ENCODE measurements at places on chromosomes 3 and 15.

DNA sequence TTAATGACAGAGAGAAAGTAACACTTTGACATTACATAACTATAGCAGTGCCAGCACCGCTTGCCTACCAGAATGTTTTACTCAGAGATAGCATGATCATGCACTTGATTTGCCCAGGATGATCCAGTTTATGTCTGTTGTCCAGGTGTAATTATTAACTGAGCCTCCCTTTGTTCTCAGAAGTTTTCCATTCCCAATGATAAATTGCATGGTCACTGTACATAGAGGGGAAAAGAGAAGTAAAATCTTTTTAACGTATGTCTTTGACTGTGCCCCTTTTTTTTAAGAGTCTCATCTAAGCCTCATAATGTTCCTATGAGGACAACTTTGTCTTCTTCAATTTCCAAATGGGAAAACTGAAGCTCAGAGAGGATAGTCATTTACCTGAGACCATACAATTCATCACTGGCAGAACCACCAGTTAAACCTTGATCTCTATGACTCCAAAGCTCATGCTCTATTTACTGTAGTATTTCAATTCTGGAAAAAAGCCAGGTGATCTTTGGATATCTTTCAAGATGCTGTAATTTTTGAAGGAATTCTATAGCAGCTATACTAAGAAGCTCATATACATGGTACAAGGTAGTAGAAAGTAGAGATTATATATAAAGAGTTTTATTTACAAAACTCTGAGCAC, 25.1 kb downstream of the C3orf85 start:
- DNase-seq, result peak; percentile 87

DNA sequence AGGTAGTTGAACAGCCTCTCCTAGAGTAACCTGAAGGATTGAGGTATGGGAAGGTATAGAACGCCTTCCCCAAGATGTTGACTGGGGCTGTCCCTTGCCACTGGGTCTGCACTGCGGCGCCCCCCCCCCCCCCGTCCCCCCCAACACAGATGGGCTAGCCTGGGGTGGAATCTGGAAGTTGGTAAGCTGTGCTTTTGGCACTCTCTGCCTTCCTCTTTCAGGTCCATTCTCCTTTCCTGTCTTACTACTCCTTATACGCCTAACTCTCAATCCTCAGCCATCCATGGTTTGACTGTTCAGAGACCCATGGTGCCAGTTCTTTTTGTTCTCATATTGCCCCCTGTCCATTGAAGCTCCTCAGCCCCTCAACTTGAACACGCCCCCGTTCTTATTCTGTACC, 42.8 kb downstream of the MAP2K1 start:
- no peak for DNase-seq

GRCh38 chr3:11350374-11350773, 78.2 kb downstream of the ATG7 start:
- no peak for DNase-seq

DNA sequence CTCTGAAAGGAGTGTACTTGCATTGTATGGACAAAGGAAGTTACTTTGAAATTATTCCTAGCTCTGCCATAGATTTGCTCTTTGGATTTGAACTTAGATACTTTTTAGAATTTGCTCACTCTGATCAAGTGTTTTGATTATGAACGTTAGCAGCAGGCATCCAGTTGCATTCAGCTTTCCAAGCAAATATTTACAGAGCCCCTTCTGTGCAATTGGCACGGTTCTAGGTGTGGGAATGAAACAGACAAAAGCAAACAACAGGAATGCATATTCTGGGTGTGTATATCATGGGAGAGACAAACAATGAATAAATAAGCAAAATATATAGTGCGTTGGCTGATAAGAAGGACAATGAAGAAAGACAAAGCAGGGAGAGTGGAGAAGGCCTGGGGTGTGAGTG, 125.5 kb upstream of the ADAMTS9 start:
- DNase-seq, result no peak

- DNase-seq, result no peak
Observed at GRCh38 chr3:196216089-196216564, at the start of gene SLC51A. Gene SLC51A, plus strand, starts transcription at chr3:196216534. Its CDS starts 179 bp downstream, at chr3:196216713.

DNA sequence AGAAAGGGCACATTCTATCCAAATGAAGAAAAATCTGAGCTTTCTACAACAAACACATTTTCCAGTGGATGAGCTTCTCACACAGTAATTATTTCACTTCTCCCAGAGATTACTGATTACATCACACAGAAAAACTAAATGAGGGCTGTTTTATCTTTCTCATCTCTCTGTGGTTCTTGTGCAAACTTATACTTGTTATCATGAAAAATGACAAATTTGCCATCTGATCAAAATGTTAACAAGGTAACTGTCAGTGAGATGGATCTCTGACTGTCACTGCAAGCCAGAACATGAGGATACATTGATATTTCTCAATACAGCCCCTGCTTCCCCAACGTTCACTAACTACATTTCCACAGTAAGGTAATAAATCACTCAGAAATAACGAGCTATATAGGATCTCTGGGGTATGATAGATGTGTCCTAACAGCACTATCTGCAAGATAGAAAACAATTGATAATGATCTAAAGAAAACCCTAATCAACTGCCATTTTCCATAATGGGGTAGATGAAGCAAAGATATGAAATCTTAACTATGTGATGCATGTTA, 829.3 kb upstream of the CFAP20DC start:
- DNase-seq, result no peak

- DNase-seq, result no peak
Observed at GRCh38 chr3:12947504-12948369, 106.4 kb upstream of the RPL32 start.

DNA sequence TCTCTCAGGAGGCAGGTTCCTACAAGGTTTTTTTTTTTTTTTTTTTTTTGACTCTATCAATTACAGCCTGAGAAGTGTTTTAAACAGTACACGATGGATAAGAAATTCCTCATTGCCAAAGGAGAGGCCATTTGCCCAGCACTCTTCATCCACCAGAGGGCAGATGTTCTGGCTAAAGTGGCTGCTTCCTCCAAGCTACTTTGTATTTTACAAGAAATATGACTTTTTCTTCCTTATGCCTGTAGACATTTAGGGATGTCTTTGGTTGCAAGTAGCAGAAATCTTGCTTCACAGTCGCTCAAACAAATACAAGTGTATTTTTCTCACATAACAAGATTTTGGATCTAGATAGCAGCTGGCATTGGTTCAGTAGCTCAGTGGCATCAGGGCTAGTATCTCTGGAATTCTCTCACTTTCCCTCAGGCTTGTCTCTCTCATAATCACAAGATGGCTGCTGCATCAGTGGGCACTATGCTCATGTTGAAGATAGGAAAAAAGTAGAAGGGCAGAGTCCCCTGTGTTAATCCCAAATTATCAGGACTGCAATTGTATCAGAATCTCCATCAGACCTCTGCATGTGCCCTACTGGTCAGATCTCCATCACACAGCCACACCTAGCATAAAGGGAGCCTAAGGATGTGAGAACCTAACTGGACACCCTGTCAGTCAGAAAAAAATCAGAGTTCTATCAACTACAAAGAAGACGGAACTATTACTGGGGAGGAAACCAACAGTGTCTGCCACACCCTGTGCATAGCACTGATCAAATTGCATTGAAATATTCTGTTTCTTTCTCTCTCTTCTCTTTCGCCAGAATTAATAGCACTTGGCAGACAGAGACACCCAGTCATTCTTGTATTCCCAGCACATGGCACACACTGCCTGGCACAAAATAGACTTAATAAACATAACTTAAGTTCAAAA, 138.9 kb upstream of the COL8A1 start:
- peak; percentile 63 for DNase-seq

DNA sequence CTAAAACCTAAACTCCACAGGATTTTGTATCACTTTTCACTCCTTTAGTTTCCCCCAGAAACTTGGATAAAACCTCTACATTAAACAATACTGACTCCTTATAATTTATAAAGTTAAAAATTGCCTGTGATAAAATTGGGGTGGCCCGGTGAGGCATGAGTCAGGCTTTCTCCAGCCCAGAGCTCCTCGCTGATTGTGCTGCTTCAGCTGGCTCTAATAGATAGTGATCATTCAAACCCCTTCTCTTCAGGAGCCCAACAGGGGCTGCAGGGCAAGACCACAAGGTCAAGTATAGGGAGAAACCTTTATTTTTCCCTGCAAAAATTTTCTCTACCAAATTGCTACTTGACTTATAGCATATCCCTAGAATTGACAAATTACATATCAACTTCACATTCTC, 308.2 kb downstream of the PLCL2 start:
- DNase-seq, result no peak

GRCh38 chr15:31372635-31373091, 46.0 kb downstream of the KLF13 start:
- DNase-seq, result peak; percentile 16

GRCh38 chr15:50872832-50873426, 35.6 kb upstream of the AP4E1 start:
- no peak for DNase-seq

DNA sequence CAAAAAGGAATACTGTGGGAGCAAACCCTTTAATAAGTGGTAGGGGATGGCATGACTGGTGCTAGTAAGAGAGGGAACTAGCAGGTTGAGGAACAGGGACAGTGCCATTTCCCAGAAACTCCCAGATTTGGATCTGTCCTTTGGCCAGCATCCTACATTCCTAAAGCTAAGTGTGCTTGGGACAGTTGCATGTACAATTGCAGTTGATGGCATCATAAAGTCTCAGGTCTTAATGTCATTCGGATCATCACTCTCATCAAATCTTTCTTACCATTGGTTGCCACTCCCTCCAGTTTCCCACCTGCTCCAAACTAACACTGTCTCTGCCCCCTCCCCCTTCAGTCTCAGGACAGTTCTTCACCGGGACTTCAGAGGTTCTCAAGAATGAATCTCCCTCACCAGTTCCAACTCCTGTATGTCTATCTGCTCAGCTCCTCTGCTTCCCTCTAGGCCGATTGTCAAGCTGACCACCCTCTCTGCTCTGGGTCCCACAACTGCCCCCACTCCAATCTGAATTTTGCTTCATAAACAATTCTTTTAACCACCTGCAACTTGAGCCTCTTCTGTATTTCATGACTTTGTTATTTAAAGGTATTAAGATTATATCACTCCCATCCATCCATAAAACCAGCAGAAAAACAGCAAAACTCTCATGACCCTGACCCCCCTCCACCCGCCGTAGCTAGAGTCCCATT, 260.8 kb downstream of the CGGBP1 start:
- no peak for DNase-seq

- DNase-seq, result no peak
Observed at GRCh38 chr3:44887101-44887500, 12.7 kb downstream of the TGM4 start.

DNA sequence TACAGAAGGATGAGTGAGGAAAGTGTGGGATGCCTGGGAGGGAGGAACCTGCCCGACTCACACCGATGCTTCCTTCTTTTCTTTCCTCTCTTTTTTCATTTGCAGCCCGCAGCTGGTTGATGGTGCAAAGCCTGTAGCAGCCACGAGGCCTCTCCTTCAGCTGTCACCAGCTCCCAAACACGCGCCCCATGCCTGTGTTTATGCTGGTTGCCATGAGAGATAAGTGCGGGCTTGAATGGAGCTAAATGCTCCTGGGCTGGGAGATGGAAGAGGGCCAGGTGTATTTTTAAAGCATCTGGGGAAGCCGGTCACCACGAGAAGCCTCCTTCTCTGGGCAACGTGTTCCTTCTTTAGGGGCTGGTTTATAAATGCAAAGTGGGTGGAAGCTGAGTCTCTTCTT, 9.3 kb downstream of the COLQ start:
- peak; percentile 36 for DNase-seq
